ENCODE measurements at places on chromosomes 7 and 10.

DNA sequence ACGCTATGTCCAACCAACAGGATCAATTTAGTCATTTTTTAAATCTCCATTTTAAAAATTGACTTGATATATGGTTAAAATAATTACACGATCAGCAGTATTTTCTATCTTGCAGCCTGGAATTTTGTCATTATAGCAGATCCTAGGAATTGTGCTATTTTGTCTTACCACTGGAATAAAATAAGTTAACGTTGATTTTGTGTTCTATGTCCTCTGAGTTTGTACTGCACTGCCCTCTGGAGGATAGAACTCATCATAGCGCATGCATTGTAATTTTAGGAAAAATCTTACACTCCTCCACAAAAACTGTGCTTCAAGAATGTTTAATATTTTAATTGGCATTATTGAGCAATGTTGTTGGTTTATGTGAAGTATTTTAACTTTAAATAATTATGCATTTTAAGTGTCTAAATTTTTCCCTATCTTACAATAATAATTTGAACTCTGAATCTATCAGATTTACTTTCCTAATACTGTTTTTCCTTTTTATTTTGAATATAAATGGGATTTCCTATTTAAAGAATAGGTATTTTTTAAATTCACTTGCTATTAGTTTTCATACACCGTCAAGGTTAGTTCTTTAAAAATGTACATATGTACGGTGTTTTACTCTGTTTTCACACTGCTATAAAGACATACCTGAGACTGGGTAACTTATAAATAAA, 220.1 kb downstream of the PPP1R3A start:
- no peak for DNase-seq

DNA sequence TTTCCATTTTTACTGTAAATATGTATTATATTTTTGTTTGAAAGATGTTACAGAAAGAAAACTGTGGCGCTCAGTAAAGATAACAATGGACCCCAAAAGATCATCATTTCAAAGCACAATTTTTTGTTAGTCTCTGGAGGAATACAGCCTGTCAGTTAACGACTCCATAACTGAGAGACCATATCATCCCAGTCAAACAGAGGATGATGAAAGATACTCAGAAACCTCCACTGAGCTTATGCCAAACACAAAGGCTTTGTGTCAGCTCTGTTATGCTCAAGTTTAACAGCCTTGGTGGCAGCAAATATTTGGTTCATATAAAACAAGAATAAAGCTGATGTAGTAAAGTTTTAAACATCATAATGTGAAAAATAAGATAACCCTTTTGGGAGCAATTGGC, 345.1 kb downstream of the NXPH1 start:
- no peak for DNase-seq

GRCh38 chr7:115600207-115600606, 430.4 kb downstream of the TFEC start:
- no peak for DNase-seq

GRCh38 chr7:87316846-87317552, 28.5 kb upstream of the CROT start:
- peak; percentile 53 for DNase-seq

DNA sequence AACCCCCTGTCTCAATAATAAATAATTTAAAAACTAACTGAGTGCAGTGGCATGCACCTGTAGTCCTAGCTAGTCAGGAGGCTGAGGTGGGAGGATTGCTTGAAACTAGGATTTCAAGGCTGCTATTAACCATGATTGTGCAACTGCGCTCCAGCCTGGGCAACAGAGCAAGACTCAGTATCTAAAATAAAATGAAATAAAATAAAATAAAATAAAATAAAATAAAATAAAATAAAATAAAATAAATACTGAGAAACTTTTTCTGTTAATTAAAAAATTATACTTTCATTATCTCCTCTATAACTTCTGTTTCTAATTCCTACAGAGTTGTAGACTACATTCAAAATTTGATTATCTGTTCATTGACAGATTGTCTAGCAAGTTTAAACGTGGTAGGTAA, 999.4 kb downstream of the ANKRD7 start:
- DNase-seq = no peak

Data from HS-5 (cell line).